Thyroid gland (tissue), 4 donors: ENCODE measurements at places on chromosomes 1 and 21. TPM values are rescaled to one million over a fixed set of nuclear protein-coding genes. Genes with fewer than 3 reads are reported as not detected.

The ADORA3 gene
- 4.4 TPM for total RNA-seq

The SDF4 gene
- total RNA-seq = 144 TPM

The THEM5 gene
- not detected for total RNA-seq

The SLC44A3 gene
- total RNA-seq = 4.0 TPM

The KRTAP12-2 gene
- total RNA-seq = not detected

The OR2T29 gene
- not detected for total RNA-seq

The OR2M4 gene
- total RNA-seq = not detected

The LCE2A gene
- not detected for total RNA-seq
